Lower leg skin (tissue), 4 donors: ENCODE measurements at places on chromosomes 3 and 15. TPM values are rescaled to one million over a fixed set of nuclear protein-coding genes. Genes with fewer than 3 reads are reported as not detected.
A peak's percentile ranks its signal among the peaks of the same experiment; 100 is the strongest.

- no peak for DNase-seq
Observed at GRCh38 chr3:190456770-190457169, 7.1 kb upstream of the TMEM207 start.

- DNase-seq = no peak
Observed at GRCh38 chr3:113141543-113141942, 69.8 kb upstream of the BOC start.

DNA sequence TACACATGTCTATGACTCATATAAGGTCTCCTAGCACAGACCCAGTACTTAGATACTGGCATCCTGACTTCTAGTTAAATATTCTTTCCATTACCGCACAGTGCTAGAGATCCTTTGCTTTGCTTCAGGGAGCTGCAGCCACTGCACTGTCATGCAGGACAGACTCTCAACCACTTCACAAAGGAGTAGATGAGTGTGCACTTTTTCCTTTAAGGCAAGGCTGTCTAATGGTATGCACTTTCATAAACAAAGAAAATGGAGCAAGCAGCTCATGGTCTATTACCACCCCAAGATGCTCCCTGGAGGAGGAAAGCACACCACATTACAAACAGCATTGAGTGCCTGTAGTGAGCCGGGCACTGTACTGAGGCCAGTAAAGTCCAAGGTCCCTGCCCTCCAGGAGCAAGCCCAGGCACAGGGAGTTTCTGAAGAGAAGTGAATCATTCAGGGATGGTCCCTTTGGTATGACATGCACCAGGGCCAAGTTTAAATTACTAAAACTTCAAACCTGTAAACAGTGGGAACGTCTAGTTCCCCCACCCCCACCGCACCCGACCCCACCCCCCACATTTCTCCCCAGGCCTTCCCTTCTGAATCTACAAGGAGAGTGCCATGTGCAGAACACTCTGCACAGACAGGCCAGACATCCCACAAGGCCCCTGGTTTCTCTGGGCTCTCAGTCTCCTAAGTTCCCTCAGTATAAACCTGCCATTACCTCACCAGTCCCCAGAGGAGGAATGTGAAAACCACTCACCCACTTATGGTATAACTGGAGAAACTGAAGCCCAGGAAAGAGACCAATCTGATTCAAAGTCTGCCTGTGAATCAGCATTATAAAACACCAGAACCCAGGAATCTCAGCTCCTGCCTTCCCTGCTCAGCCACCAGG, 107.8 kb upstream of the BCL6 start:
- DNase-seq = peak; percentile 39

- DNase-seq = no peak
Observed at GRCh38 chr3:29694783-29695182, 413.9 kb downstream of the RBMS3 start.

- no peak for DNase-seq
Observed at GRCh38 chr3:161316006-161316689, 55.2 kb downstream of the SPTSSB start.

GRCh38 chr3:169813757-169814517, 1.2 kb upstream of the LRRC34 start:
- DNase-seq = no peak

DNA sequence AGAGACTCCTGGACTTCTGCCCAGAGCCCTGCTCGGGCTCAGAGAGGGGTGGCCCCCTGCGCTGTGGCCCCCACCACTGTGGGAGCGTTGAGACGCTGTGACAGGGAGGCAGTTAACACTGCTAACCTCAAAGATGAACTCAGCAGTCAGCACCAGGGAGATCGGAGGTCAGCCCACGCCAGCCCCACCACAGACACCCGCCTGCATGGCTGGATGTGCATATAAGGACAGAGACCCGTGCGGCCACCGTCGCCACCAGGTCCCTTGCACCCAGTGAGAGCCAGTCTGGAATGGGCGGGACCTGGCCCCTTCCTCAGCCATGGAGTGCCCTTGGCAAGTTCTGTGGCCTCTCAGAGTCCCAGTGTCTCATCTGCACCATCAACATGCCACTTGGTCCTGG, 48.5 kb upstream of the FURIN start:
- DNase-seq = no peak

DNA sequence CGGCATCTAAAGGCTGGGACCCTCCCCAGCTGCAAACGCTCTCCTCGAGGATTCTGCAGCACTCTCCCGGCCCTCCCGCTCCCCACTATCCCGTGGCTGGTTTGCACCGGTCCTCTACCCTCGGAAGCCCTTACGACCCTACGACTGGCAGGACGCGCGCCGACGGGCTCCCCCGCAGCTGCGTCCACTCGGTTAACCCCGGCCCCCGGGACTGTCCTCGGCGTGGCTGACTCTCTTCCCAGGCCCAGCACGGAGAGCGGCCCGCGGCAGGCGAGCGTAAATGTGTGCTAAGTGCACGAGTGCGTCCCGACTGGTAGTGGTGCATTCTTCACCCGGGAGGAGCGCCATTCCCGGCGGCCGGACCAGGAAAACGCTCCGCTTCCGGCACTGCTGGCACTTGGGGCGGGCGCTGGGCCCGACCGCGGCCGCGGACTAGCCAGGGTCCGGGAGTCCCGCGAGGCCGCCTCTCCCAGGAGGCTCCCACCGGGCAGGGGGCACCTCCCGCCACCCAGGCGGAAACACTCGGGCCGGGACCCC, 508 bp downstream of the GORASP1 start:
- DNase-seq = peak; percentile 92

ERICH6 gene
- not detected for total RNA-seq
